Stimulated activated CD4-positive, alpha-beta T cell treated with anti-CD3 and anti-CD28 coated beads, Interleukin-4, amount 100 ng/mL, for 4 hours (primary cell): ENCODE measurements at places on chromosomes 16 and 17.

GRCh38 chr17:76120658-76121008 is 17.0 kb upstream of the EXOC7 start:
- no peak for DNase-seq

DNA sequence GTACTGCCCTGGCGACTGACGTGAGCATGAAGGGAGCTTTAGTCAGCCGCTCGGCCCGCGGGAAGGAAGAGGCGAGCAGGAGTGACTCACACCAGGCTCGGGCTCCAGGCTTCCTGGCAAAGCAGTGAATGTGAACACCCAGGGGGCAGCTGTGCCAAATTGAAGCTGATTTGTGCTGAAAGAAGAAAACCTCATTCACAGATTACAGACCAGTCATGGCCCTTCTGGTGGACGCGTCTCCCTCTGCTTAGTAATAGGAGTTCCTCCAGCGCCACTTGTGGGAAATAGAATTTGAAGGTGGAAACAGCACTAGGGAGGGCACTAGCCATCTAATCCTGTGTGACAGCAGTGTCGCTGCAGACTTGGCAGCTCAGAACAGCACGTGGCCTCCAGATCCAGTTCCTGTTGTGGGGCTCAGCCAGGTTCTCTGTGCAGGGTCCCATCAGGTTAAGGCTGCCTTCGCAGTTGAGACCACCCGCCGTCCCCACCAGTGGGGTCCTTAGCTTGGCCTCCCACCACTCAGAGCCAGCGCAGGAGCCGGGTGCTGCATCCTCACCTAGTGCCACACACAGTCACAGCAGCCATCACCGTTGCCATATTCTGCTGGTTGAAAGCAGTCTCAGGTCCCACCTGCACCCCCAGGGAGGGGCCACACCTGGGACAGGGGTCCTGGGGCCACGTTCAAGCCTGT is 164.5 kb upstream of the CHMP6 start:
- peak; percentile 23 for DNase-seq

GRCh38 chr16:81432937-81433557 is 11.6 kb upstream of the CMIP start:
- no peak for DNase-seq

DNA sequence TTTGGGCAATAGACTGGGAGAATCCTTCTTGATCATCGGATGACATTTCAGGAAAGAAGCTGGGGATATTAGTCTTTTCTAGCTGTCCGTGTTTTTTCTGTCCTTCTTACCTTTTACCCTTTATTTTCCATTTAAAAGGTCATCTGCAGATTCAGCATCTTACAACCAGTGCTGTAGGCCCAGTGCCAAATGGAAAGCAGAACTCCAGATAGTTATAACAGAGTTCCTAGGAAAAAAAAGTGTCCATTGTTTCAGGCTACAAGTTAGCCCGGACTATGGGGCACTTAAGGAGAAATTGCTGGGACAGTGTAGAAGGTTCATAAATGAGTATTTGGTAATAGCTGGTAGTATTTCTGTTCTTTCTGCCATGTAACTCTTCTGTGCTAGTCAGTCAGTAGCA is 28.4 kb downstream of the LDHD start:
- no peak for DNase-seq

DNA sequence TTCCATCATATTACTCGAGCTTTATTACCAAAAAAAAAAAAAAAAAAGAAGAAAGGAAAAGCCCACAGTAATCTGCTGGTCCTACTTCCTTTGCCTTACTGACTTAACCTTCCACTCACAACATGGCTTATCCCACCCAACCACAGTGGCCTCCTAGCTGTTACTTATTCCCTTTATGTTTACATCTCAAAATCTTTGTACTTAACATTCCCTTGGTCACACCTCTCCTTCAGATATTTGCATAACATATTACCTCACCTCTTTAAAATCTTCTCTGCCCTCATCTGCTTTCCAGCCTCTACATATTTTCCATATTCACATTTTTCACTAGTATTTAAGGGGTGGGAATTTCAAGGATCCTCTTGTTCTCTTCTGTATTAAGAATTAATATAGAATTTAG is 327.0 kb upstream of the TBX2 start:
- no peak for DNase-seq

DNA sequence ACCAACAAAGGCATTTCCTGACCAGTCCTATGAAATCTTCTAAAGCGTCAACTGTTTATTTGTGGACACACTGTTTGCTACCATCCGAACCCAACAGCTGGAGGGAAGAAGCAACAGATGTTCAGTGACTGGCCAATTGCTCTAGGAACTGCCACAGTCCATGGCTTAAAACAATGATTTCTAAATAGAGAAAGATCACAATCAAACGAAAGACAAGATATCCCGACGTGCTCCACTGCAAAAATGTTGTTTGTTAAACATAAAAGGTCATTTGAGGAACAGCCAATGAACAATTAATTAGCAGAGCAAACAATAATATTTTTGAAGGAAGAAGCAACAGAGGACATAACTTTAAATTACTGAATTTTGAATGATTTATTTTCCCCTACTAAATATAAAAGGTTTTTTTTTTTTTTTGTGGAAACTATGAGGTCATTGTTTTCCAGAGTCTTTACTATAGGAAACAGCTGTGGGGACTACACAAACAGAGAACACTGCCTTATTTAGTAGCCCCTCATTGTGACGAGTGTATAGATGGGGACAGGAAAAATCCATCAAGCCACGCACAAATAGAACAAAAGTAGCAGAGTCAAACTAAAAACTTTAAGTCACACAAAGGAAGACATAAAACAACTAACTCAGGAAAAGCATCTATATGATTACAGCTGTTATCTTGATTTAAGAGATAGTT is 17.2 kb downstream of the USP31 start:
- no peak for DNase-seq

GRCh38 chr16:2752035-2752849 is at the start of gene SRRM2:
SRRM2 (plus strand) TSS chr16:2752638; CDS start chr16:2756365, 3,727 bp downstream.
- peak; percentile 92 for DNase-seq

- no peak for DNase-seq
Measured at GRCh38 chr17:7932483-7932891, 481 bp downstream of the CNTROB start.

DNA sequence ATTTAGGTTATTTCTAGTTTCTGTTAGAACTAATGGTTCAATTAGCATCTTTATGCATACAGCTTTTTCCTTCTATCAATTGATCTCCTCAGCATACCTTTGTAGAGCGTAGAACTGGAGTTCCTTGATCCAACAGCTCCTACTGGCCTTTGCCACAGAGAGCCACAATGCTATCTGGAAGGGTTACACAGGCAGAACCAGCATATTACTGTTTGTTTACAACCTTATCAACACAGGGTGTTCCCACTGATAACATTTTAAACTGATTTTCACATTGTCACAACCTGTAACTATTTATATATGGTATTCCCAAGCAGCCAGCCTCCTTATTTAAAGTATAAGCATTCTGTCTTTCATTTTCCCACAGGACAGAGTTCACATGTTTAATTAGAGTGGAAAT is 382.2 kb downstream of the MAF start:
- no peak for DNase-seq

DNA sequence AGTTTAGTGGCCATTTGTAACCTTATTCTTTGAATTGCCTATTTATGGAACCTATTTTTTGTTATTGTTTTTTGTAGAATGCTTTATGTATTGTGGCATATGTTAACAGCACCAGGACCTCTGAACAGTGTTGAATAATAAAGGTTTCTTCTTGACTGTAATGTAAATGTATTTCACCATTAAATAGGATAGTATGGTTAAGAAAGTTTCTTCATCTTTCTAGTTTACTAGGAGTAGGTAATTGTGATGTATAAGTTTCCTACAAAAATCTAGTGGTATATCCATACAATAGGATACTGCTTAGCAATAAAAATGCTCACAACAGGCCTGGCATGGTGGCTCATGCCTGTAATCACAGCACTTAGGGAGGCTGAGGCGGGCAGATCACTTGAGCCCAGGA is 52.3 kb downstream of the TAOK1 start:
- no peak for DNase-seq

GRCh38 chr16:54957403-54958166 is 26.9 kb downstream of the IRX5 start:
- DNase-seq, result no peak

GRCh38 chr17:20986767-20987510 is 55.9 kb downstream of the USP22 start:
- no peak for DNase-seq
